ENCODE measurements at places on chromosomes 11 and 22. TPM values are rescaled to one million over a fixed set of nuclear protein-coding genes. Genes with fewer than 3 reads are reported as not detected.

The CYTH4 gene
- total RNA-seq, result under 0.01 TPM

The SOX6 gene
- total RNA-seq, result 22.0 TPM

The ACR gene
- not detected for total RNA-seq

The CDKN1C gene
- total RNA-seq, result 3.9 TPM

DNA sequence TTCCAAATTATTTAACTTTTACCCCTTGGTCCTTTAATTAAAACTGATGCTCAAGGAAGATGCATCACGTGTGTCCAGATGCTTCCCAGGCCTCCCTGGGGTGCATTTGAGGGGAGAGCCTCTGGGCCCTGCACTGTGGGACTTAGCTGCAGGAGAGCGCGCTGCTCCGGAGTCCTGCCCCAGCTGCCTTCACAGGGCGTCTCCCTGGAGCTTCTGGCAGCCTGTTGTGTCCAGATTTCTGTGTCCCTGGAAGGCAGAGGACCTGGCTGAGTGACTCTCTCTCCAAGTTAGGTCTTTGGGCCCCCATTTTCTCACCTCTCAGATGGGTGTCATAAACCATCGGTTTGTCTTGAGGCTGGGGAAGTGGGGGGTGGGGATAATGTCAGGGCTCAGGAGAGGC lies 3.0 kb downstream of the ARHGAP8 start:
- no peak for DNase-seq

GRCh38 chr11:111819161-111819828 lies 52.1 kb downstream of the ALG9 start:
- DNase-seq, result peak; percentile 99

DNA sequence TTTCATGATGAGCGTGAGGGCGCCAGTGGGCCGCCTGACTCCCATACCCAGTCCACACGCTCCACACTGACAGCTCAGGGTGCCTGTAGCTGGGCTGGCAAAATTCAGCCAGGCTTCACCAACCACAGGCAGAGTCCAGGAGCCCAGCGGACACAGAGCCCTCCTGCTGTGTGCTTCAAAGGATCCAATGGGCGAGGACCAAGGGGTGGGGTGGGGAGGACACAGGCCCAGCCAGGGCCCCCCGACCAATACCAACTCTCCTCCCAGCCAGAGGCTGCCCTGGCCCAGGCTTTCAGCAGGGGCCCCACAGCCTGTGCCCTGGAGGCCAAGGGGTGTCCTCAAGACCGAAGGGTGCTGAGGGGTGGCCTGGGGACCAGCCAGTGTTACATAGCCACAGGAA lies 336.1 kb downstream of the CTTN start:
- DNase-seq, result no peak

DNA sequence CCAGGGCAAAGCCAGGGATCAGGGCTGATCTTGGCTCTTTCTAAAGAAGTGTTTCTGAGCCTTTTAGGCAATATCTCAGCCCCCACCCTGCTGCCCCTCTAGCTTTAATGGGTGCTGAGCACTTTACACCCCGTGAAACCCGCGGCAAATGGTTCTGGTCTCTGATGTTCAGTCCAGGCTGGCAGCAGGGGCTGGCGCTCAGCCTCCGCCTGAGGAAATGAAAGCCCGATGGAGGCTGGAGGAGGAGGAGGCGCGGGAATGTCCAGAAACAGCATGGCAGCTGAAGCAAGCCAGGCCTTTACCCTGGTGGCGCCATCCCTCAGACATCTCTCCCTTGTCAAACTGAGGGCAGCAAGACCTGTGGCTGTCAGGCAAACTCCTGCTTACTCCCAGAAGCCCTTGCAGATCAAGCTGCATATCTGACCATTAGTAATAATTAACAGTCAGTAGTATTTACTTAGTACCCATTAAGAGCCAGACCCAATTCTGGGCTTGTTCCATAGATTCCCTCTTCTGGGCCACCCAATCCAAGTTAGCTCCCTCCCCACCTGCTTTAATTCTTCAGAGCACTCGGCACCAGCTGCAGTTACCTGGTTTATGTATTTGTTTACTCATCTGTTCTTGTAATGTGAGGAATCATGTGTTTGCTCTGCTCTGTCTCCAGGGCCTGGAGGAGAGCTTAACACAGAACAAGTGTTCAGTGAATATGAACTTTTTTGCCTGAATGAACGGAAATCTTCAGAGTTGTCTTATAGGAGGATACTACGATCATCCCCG lies 15.0 kb upstream of the ALX4 start:
- no peak for DNase-seq

- DNase-seq, result no peak
These were observed 56.1 kb downstream of the KIAA1671 start for GRCh38 chr22:25008666-25009065.
